ENCODE measurements at places on chromosomes 7 and 10.

- DNase-seq, result no peak
Measured at GRCh38 chr10:131695496-131696165, 205.2 kb upstream of the PPP2R2D start.

GRCh38 chr7:41492603-41493002, 210.3 kb downstream of the INHBA start:
- no peak for DNase-seq

GRCh38 chr7:45363669-45364068, 206.1 kb downstream of the RAMP3 start:
- no peak for DNase-seq

- DNase-seq, result no peak
Measured at GRCh38 chr10:99461230-99461629, 30.8 kb upstream of the GOT1 start.

- no peak for DNase-seq
Measured at GRCh38 chr7:18515067-18515466, 19.5 kb downstream of the HDAC9 start.

DNA sequence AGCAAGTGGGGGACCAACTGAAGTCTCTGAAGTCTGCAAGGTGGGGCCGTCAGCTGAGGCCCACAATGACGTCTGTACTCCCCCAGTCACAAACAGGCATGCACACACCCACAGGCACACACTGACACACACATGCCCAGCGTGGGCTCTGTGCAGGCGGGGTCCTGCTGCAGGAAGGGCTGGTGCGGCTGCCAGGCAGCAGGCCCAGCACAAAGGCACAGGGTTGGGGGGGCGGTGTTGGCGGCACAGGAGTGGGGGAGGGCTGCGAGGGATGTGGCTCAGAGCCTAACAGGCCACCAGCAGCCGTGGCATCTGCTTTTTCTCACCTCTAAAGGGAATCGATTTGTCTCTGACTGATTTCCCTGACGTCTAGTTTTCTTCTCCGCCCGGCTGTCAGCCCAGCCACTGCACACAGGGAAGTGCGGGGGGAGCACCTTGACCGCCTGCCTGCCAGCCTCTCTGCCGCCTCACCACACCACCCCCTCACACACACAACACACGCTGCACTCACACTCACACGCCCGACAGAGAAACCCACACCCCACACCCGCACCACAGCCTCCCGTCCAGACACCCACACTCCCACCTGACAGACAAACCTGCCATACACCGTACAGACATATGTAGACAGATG, 43.5 kb upstream of the ZMIZ1 start:
- no peak for DNase-seq

DNA sequence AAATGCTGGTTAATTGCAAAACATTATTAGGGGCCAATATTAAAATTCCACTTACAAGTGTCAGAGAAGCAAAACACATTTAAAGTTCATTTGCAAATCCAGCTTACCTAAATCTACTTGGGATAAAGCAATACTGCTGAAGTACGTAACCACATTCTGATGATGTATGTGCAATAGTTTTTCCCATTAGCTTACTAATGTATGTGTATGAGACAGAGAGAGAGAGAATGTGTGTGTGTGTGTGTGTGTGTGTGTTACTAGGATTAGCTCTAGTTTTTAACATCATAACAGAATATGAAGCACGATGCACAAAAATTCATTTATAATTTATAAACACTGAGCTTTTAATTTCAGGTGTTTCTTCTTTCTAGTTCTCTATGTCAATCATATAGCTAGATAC, 1074.2 kb upstream of the C7orf33 start:
- DNase-seq, result no peak

GRCh38 chr7:37385787-37386186, 62.9 kb downstream of the ELMO1 start:
- DNase-seq, result no peak

DNA sequence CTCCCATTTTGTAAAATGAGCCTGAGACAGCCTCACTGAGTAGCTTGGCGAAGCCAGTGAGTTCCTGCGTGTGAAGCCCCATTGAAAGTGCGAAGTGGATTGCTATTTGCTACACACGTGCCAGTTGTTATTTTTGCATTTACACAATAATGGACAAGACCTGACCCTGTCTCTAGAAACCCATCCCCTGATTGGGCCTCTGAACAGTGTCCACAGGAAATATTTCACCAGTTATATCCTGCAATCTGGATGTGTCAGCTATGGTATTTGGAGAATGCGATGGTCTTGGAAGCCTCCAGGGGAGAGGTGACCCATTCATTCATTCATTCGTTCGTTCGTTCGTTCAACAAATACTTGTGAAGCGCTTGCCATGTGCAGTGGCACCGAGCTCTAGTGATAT, 37.1 kb downstream of the COL13A1 start:
- no peak for DNase-seq

DNA sequence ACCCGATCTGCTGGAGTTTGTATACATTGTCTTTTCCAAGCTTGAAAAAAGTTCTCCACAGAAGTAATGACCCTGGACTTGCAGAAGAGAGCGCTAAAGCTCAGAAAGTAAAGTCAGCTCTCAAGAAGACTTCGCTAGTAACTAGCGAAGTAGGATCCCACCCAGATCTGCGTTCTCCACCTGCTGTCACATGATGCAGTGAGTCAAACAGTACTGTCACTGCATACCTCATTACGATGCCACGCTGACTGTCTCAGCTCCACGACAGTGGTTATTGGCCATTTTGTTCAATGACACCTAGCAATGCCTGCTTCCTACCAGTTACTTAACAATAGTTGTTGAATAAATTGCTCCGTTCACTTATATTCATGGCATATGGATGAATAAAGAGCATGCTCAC, 29.7 kb upstream of the SEC61G start:
- DNase-seq, result no peak

DNA sequence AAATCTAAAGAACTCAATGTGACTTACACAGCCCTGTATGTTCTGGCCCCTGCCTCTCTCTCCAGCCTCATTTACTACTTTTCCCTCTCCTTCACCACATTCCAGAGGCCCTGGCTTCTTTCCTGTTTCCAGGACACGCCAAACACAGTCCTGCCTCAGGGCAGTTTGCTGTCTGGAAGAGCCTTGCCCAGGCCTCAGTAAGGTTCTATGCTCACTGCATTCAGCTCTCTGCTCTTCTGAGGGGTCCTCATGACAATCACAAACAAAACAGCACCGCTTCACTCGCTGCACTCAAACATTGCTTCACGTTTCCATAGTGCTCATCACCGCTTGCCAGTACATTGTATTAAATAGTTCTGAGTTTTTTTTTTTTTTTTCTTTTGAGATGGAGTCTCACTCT, 35.1 kb upstream of the GARS1 start:
- no peak for DNase-seq

GRCh38 chr10:62108759-62109586, 159.7 kb downstream of the RTKN2 start:
- no peak for DNase-seq

DNA sequence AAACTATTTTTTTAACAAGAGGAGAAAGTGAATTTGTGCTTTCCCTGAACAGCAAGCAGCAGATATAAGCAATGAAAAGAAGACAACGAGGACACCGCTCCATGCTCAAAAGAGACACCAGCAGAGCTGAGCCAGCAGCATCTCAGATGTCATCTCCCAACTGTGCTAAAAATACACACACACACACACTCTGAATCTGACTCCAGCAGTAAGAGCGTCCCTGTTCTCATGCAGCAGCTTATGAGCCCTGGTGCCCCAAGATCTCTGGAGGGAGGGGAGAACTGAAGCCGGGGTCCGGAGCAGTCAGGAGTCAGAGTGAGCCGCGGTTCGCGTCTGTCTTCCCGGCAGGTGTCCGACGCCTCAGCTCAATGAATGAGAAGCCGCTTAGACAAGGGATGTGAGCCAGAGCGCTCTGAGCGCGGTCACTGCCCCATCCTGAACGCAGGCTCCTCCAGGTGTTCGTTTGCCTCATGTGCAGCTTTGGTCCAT, 49.2 kb downstream of the SVIL start:
- no peak for DNase-seq
